ENCODE measurements at places on chromosomes 2 and 18.

GRCh38 chr2:37306024-37306423 lies 18.6 kb downstream of the PRKD3 start:
- DNase-seq = no peak

DNA sequence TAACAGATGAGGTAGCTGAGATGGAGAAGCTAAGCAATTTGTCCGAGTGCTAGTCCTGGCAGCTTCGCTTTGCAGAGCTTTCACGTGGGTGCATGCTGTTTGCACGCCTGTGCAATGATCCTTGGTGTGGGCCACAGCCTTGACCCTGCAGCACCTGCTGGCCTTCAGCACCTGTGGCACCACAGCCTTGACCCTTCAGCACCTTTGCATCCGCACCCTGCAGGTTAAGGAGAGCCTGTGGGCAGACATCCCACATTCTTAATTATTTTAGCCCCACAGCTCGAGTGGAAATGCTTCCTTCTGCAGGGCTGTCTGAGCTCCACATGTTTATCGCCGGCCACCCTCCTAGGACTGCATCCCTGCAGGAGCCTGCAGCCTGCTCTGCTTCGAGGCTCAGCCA lies 19.3 kb downstream of the NCK2 start:
- no peak for DNase-seq

- no peak for DNase-seq
Observed at GRCh38 chr2:98608962-98609604, 694 bp downstream of the UNC50 start.

- no peak for DNase-seq
Observed at GRCh38 chr2:172578860-172579512, 23.1 kb downstream of the PDK1 start.
